A549 treated with Hydrocortisone at 1 μM for 4 hours (cell line): ENCODE measurements at places on chromosomes 7 and 10. TPM values are rescaled to one million over a fixed set of nuclear protein-coding genes. Genes with fewer than 3 reads are reported as not detected.

Gene MMP21
- 0.05 TPM in 1 of 5 replicates, not detected in the others for total RNA-seq

Gene VIPR2
- 0.02 to 0.06 TPM (median 0.04 TPM) in 4 of 5 replicates, not detected in the other for total RNA-seq

Gene TMEM176A
- total RNA-seq: not detected in 5 replicates

Gene KNDC1
- 0.91 to 2.6 TPM (median 1.4 TPM) in 5 replicates for total RNA-seq

Gene ZNF853
- total RNA-seq: 1.7 to 2.7 TPM (median 2.4 TPM) in 5 replicates

Gene PDZD7
- total RNA-seq: 0.67 to 1.1 TPM (median 0.77 TPM) in 5 replicates

Gene HHEX
- total RNA-seq: 10.7 to 12.2 TPM (median 11.7 TPM) in 5 replicates

Gene TMEM196
- not detected in 5 replicates for total RNA-seq

Gene CREB5
- 2.9 to 4.7 TPM (median 4.6 TPM) in 5 replicates for total RNA-seq

Gene CYP2C19
- not detected in 5 replicates for total RNA-seq

Gene DNMBP
- 17.3 to 29.4 TPM (median 22.6 TPM) in 5 replicates for total RNA-seq

Gene ELOVL3
- 0.29 to 0.46 TPM (median 0.33 TPM) in 5 replicates for total RNA-seq

Gene COL13A1
- 0.14 to 0.30 TPM (median 0.25 TPM) in 5 replicates for total RNA-seq

Gene FBXO24
- 0.07 to 0.35 TPM (median 0.28 TPM) in 5 replicates for total RNA-seq

Gene CALHM3
- 0.22 to 0.50 TPM (median 0.41 TPM) in 5 replicates for total RNA-seq

Gene PRLHR
- total RNA-seq: not detected in 5 replicates

Gene IDI2
- 0.06 TPM in 1 of 5 replicates, not detected in the others for total RNA-seq

Gene KIAA1217
- 1.1 to 1.7 TPM (median 1.4 TPM) in 5 replicates for total RNA-seq

Gene SLC18A2
- 0.02 to 0.03 TPM (median 0.03 TPM) in 3 of 5 replicates, not detected in the others for total RNA-seq

Gene RABGEF1
- 22.7 to 30.9 TPM (median 25.3 TPM) in 5 replicates for total RNA-seq

Gene SFTPA2
- total RNA-seq: not detected in 5 replicates

Gene MPP7
- 0.10 to 0.13 TPM (median 0.10 TPM) in 5 replicates for total RNA-seq

Gene TMEM236
- total RNA-seq: 0.03 to 0.06 TPM (median 0.05 TPM) in 5 replicates

Gene ASB13
- total RNA-seq: 20.5 to 26.8 TPM (median 22.4 TPM) in 5 replicates

Gene CHAT
- total RNA-seq: not detected in 5 replicates

Gene SCART1
- total RNA-seq: 0.20 to 0.32 TPM (median 0.22 TPM) in 5 replicates

Gene GIMAP4
- not detected in 5 replicates for total RNA-seq

Gene TUBB8
- total RNA-seq: 0.06 to 0.22 TPM (median 0.15 TPM) in 3 of 5 replicates, not detected in the others

Gene GPR158
- total RNA-seq: 0.05 to 0.07 TPM (median 0.05 TPM) in 5 replicates

Gene EGFR
- total RNA-seq: 82.3 to 139 TPM (median 107 TPM) in 5 replicates

Gene KCND2
- not detected in 5 replicates for total RNA-seq

Gene AKR1C4
- 0.10 to 0.32 TPM (median 0.30 TPM) in 5 replicates for total RNA-seq

Gene CLEC5A
- not detected in 5 replicates for total RNA-seq

Gene SPDYE1
- total RNA-seq: not detected in 5 replicates

Gene TRIM74
- 0.31 to 0.55 TPM (median 0.51 TPM) in 5 replicates for total RNA-seq
